ENCODE measurements at places on chromosomes 11 and 22. TPM values are rescaled to one million over a fixed set of nuclear protein-coding genes. Genes with fewer than 3 reads are reported as not detected.

PARVA gene
- polyA plus RNA-seq: 5.8 TPM

TCN1 gene
- polyA plus RNA-seq: 0.86 TPM

- peak overlapping the region; percentile 6 for H3K4me3 ChIP-seq
- peak; percentile 78 for DNase-seq
- peaks cover 19% of the 10 kb centered on the region for H3K27me3 ChIP-seq
- H3K4me1 ChIP-seq: peaks cover 24% of the 10 kb centered on the region
These were observed 53.2 kb downstream of the GRIK4 start for GRCh38 chr11:120564573-120565311.

DNA sequence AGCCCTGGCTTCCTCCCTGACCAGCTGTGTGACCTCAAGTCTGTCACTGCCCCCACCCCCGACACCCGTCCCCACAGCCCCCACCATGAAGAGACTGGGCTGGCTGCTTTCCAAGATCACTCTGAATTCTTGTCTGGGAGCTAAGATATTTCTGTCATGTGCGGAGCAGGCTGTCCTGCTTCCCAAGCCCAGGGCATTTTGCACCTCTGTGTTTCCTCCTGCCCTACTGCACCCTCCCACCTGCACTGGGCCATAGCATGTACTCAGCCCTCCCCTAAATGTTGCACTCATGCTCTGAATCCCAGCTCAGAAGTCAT is 30.3 kb upstream of the MYEOV start:
- no peak overlapping the region for H3K27ac ChIP-seq
- no peak for DNase-seq
- no peaks in the 10 kb centered on the region for H3K4me1 ChIP-seq
- no peaks in the 10 kb centered on the region for H3K36me3 ChIP-seq

- H3K36me3 ChIP-seq: no peaks in the 10 kb centered on the region
- no peak for DNase-seq
- peak overlapping the region; percentile 4 for H3K4me3 ChIP-seq
- H3K27ac ChIP-seq: peak overlapping the region; percentile 74
These were observed 37.6 kb upstream of the RIC3 start for GRCh38 chr11:8206251-8207079.

DNA sequence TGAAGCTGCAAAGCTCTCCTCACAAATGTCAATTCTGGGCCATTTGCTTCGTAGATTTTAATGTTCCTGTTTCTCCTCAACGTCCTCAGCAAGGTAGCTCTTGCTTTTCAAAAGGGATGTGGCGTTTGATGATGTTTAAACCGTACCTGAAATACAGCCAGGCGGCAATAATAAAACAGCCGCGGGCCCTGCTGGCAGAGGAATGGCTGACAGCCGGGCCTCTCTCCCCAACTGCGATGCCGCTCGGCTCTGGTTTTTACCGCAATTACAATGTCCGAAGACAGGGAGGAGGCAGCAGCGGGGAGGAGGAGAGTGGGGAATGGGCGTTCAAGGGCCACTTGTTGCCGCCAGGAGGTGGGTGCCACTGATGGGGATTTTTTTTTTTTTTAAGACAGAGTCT is 27.5 kb downstream of the MACROD1 start:
- peaks cover 5% of the 10 kb centered on the region for H3K4me1 ChIP-seq
- H3K36me3 ChIP-seq: no peaks in the 10 kb centered on the region
- no peak overlapping the region for H3K4me3 ChIP-seq
- H3K27me3 ChIP-seq: no peaks in the 10 kb centered on the region

- no peak overlapping the region for H3K4me3 ChIP-seq
- no peak for DNase-seq
- H3K27ac ChIP-seq: no peak overlapping the region
- H3K36me3 ChIP-seq: no peaks in the 10 kb centered on the region
- peaks cover 6% of the 10 kb centered on the region for H3K27me3 ChIP-seq
- H3K4me1 ChIP-seq: no peaks in the 10 kb centered on the region
These were observed 317.8 kb downstream of the NTM start for GRCh38 chr11:131688048-131688693.

- no peaks in the 10 kb centered on the region for H3K36me3 ChIP-seq
- no peaks in the 10 kb centered on the region for H3K27me3 ChIP-seq
- H3K4me3 ChIP-seq: no peak overlapping the region
These were observed 30.5 kb downstream of the CHKA start for GRCh38 chr11:68090706-68091105.

DNA sequence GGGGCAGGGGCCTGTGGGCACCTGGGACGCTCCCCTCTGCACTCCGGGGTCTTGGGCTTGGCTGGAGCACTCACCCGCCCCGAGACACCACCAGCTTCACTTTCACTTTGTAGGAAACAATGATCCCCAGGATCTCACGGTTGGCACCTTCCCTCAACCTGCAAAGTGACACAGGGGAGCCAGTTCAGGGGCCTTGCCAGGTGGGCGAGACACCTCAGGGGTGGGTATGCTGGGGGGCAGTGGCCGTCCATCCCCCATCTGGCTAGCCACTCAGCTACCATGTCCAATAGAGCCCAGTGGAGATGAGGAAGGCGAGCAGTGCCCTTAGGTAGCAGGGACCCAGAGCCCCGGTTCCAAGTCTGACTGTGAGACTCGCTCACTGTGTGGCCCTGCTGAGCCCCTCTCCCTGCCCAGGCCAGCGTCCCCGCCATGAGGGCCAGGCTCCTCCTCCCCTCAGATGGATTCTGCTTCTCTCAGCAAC is 32.3 kb downstream of the TPBGL start:
- H3K4me1 ChIP-seq: peaks cover 60% of the 10 kb centered on the region

DNA sequence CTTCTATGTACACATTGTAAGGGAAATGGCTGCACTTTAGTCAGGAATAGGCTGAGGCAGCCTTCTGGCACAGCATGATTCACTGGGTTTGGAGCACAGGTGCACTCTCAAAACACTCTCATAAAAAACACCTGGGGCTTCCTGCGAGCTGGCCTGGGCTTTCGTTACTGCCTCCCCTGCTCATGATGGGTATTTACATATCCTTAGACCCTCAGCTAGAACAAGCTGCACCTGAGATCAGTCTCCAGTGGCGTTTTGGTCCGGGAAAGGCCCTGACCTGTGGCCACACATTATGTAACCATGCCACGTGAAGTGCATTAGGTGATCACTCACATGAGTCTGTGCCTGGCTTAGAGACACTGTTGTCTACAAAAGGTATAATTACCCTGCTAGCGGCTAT is 321.7 kb downstream of the TMEM135 start:
- H3K4me3 ChIP-seq: no peak overlapping the region
- no peaks in the 10 kb centered on the region for H3K36me3 ChIP-seq
- no peak overlapping the region for H3K27ac ChIP-seq
- DNase-seq: no peak
- no peaks in the 10 kb centered on the region for H3K4me1 ChIP-seq
- H3K27me3 ChIP-seq: no peaks in the 10 kb centered on the region

DNA sequence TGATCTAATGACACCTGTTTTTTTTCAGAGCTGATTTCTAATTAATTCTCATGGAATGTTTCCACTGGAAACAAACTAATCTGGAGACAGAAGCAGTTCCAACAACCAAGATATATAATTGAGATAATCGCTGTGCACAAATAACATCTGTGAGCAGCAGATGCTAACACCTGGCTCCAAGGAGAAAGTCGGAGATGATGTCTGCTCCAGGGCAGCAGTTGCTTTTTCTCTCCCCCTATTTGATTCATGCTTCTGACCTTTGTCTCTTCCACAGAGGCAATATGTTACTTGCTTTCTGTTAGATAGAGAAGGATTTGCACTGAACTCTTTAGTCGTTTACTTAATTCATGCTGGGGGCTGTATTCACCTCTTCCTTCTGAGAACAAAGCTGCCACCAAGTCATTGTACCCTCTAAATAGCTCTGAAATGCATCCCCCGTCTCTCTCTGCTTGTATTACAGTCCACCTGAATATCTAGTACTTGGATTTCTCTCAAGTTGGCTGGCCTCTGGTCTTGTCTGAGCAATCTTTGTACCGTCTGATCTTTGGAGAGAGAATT is 187.4 kb downstream of the MYO18B start:
- H3K27me3 ChIP-seq: peaks cover 25% of the 10 kb centered on the region
- H3K36me3 ChIP-seq: no peaks in the 10 kb centered on the region
- DNase-seq: no peak
- no peak overlapping the region for H3K4me3 ChIP-seq
- no peaks in the 10 kb centered on the region for H3K4me1 ChIP-seq

DNA sequence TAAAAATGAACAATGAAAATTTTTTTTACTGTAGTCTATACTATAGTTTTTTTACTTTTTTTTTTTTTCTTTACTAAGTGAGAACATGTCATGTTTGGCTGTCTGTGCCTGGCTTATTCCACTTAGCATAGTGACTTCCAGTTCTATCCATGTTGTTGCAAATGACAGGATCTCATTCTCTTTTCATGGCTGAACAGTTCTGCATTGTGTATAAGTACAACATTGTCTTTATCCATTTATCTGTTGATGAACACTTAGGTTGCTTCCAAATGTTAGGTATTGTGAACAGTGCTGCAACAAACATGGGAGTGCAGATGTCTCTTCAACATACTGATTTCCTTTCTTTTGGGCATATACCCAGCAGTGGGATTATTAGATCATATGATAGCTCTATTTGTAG is 88.1 kb upstream of the CCDC90B start:
- H3K4me1 ChIP-seq: no peaks in the 10 kb centered on the region
- H3K36me3 ChIP-seq: no peaks in the 10 kb centered on the region
- no peak overlapping the region for H3K27ac ChIP-seq
- H3K4me3 ChIP-seq: no peak overlapping the region
- DNase-seq: no peak
- H3K27me3 ChIP-seq: no peaks in the 10 kb centered on the region

Data from spleen (tissue), 13 donors.